ENCODE measurements at places on chromosomes 5 and 9. TPM values are rescaled to one million over a fixed set of nuclear protein-coding genes. Genes with fewer than 3 reads are reported as not detected.

The FCN1 gene
- total RNA-seq, result not detected

The ENHO gene
- total RNA-seq, result not detected

GRCh38 chr5:173547579-173547978, 68.9 kb downstream of the BOD1 start:
- no peak for DNase-seq

GRCh38 chr5:168784454-168784853, 205.3 kb upstream of the PANK3 start:
- no peak for DNase-seq

- DNase-seq, result no peak
These were observed 77.0 kb downstream of the IQGAP2 start for GRCh38 chr5:76479973-76480667.

DNA sequence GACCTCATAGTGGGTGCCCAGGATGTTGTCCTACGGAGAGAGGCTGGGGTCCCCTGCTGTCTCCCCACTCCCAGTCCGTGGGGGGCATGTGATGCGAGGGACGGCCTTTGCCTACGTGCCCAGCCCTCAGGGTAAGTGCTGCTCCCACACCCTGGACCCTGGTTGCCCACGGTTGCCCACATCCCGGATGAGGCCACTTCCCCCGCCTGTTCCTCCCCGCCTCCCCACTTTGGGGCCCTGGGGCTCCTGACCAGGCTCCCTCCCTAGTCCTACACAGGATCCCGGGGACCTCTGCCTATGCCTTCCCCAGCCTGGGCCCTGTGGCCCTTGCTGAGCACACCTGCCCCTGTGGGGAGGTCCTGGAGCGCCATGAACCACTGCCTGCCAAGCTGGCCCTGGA, 1.5 kb downstream of the SLC34A1 start:
- no peak for DNase-seq

DNA sequence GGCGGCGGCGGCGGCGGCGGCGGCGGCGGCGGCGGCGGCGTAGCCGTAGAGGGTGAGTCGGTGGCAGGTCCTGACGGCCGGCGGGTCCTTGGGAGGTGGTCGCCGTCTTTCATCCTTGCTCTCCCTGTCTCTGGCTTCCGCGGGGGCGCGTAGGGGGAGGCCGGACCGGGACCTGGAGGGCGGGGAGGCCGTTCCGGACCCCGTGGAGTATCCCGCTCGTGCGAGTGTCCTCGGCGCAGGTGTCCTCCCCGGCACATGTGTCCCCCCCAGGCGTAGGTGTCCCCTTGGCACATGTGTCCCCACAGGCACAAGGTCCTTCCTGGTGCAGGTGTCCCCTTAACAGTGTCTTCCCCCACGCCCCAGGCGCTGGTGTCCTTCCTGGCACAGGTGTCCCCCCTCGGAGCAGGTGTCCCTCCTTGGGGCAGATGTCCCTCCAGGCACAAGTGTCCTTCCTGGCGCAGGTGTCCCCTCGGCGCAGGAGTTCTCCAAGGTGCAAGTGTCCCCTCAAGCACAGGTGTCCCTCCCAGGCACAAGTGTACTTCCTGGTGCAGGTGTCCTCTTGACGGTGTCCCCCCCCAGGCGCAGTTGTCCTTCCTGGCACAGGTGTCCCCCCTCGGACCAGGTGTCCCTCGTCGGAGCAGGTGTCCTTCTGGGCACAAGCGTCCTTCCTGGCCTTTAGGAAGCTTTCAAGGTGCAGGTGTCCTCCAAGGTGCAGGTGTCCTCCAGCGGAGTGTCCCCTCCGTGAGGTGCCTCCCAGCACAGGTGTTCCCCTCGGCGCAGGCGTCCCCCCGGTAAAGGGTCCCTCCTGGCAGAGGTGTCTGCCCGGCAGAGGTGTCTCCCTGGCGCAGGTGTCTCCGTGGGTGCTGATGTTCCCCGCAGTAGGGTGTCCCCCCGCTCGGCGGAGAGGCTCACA, 519 bp downstream of the EXOC3 start:
- DNase-seq, result peak; percentile 40

DNA sequence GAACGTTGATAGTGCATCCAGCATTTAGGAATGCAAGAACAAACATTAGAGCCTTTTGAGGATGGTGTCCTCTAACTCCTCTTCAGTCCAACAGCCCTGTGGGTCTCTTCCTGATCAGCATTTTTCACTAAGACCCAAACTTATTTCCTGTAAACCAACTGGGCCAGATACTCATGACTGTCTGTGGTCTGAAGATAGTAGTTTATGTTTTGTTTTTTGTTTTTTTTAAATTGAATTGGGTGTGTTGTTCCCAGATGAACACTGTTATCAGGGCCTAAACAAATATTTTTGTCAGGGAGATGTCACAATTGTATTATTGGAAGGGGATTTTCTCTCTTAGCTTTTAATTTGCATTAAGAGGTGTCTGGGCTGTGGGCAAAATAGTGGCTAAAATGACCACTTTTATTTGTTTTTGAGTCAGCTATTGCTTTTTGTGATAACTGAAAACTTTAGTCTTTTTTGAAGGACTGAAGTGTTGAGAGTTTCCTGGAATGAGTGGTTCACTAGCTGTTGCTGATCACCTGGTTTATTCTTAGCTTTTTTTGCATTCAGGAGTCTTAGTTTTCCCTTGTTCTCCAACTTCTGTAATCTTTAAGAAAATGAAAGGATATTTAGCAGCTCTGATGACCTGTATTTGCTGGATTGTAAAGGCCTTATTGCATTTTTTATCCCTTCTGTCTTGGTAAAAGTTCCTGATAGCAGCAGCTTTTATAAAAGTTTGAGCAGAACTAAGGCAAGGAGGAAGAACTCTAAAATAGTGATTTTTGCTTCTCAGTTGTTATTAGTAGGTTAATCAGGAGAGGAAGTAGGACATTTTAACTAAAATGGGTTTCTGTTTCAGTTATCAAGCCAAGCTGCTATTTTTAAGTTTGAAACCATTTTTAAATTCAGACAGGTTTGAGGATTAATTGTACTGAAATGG, 5.5 kb downstream of the MAN2A1 start:
- DNase-seq, result no peak

- peak; percentile 79 for DNase-seq
These were observed 80.9 kb downstream of the GOLPH3 start for GRCh38 chr5:32092938-32093812.

The LECT2 gene
- not detected for total RNA-seq

DNA sequence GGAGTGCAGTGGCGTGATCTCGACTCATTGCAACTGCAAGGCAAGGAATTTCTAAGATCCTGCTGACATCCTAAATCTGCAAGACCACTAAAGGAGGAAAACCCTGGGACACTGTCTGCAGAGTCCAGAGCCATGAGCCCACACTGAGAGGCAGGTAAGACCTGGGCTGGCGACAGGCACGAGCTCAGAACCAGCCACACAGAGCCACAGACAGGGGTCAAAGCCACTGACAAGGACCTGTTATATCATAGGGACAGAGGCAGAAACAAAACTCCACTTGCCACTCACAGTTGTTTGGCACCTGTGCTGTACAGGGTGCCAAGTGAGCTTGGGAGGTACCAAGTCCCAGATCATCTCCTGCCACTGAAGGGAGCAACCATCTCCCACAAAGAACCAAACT, 34.2 kb downstream of the IPPK start:
- DNase-seq, result no peak

The SPATA31C1 gene
- total RNA-seq, result not detected

The DND1 gene
- total RNA-seq, result 2.2 TPM

- no peak for DNase-seq
These were observed 27.0 kb upstream of the AGGF1 start for GRCh38 chr5:77003246-77003645.

The RANBP3L gene
- not detected for total RNA-seq

The OGN gene
- total RNA-seq, result 0.17 TPM

- DNase-seq, result no peak
These were observed 17.3 kb downstream of the VAV2 start for GRCh38 chr9:133974631-133975341.

- no peak for DNase-seq
These were observed 154.2 kb upstream of the TNPO1 start for GRCh38 chr5:72662305-72662704.

GRCh38 chr9:18976221-18976708, 56.7 kb downstream of the SAXO1 start:
- no peak for DNase-seq

- no peak for DNase-seq
These were observed 20.3 kb downstream of the DCP2 start for GRCh38 chr5:112996830-112997374.

DNA sequence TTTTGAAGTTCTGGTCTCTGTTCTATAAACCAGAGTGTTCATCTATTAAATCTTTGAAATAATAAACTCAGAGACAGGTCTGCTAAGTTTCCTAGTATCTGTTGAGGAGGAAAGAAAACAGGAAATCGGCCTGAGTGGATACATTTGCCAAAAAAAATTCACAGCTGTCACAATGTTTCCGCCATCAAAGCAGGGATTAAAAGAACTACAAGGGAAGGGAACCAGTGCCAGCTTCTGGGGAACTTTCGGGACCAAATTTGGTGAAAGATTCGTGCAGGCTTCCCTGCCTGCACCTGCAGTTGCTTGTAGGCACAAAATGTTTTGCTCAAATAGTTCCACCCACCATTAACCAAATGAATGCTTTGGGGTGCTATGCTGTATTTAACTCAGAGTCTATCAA, 267.5 kb downstream of the MSX2 start:
- no peak for DNase-seq

- peak; percentile 28 for DNase-seq
These were observed 1.1 kb downstream of the FKBP15 start for GRCh38 chr9:113219969-113220368.

DNA sequence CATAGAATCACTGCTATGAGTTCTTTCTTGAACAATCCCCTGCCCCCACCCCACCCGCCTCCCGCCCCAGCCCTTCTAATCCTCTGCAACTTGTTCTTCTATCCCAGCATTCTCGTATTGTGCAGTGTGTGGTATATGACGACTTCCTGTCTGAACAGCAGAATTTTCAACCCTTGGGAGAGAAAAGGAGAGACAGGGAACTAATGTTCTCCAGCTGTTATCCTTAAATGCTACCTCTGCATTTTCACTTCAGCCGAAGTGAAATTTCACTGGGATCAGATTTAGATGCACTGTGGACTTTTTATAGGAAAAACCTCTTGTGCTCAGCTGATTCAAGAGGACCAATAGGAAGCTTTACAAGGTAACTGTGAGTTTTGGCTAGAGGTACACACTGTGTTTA, 2.2 kb downstream of the FBXL7 start:
- no peak for DNase-seq

- no peak for DNase-seq
These were observed 11.9 kb downstream of the FAM219A start for GRCh38 chr9:34446468-34446891.

- DNase-seq, result no peak
These were observed 128.6 kb downstream of the PDZD2 start for GRCh38 chr5:31767335-31768031.

The MORN5 gene
- not detected for total RNA-seq

DNA sequence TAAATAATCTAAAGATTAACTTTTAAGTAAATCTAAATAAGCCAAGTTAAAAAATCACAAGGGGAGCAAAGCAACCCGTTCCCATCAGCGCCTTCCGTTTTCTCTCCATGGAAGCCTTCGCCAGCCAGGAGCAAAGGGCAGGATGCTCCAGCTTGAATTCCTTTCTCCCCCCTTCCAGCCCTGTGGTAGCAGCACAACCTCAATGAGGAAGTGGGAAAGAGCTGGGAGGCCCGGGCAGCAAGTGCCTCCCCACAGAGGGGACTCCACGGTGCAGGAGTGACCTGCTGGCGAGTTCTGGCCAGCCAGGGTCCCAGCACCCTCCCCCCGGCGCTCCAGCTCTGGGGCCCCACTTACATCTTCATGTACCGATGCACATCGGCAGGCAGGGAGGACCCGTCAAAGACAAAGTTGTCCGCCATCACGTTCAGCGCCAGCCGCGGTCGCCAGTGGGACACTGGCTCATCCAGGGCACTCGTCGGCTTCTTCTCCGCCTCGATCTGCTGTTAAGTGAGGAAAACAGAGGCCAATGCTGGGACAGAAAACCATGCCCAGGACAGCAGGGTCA, 6.3 kb downstream of the CLPTM1L start:
- no peak for DNase-seq

GRCh38 chr5:89342106-89342876, 459.3 kb upstream of the MEF2C start:
- DNase-seq, result no peak

DNA sequence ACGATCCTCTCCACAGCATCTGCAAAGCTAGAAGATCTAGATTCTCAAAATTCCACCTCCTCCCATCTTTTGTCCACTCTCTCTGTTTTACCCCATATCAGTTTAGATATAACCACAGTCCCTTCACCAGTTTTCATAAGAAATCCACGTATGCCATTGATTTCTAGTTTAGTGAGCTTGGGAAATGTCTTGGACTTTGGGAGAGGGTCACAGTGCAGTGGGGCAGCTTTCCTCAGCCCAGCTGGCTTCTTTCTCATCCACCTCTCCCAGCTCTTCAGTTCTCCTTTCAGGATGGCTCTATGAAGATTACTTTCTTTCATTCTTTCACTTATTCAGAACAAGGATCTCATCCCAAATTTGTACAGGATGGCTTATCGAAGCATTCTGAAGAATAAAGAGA, 203.9 kb upstream of the ADCY2 start:
- no peak for DNase-seq

DNA sequence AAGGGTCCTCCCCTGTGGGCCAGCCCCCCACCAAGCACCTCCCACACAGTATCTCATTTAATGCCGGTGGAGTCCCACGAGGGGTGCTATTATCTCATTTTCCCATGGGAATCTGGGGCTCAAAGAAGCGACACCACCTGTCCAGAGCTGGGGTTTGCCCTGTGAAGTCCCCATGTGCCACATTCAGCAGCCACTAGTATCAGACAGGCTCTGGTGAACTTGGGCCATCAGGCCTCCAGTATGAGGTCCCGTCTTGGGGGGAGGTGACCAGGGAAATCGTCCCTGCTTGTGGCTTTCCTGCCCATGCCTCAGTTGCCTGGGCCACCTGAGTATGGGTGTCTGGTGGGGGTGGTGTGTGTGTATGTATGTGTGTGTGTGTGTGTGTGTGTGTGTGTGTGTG, 222.7 kb downstream of the PBX3 start:
- no peak for DNase-seq

GRCh38 chr9:99103901-99104458, 933 bp upstream of the TGFBR1 start:
- no peak for DNase-seq

The DBH gene
- not detected for total RNA-seq

The DEPDC1B gene
- 51.1 TPM for total RNA-seq

DNA sequence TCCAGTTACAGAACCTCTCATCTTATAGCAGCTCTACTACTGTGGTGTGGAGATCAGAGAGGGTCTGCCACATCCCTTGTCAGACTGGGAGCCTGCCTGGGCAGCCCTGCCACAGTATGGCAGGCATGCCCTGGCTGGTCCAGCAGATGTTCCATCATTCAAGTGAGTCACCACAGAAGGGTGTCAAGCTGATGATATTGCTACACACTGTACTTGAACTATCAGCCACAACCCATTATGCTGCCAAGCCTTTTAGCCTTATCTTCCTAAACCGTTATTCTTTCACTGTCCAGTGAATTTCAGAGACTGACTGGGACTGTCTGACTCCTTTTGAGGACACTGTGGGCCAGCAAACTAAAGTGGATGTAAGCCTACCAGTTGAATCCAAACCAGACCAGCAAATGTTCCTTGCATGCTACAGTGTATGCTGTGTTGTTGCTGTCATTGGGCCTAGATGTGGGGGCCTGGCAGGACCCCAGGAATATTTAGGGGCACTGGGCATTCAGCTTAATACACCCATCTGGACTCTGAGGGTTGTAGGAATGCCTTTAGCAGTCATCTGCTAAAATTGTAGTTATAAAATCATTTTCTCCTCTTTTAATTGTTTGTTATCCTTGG, 202.6 kb downstream of the NR3C1 start:
- no peak for DNase-seq

Data from activated CD4-positive, alpha-beta T cell treated with anti-CD3 and anti-CD28 coated beads, Interleukin-2, amount 10 ng/mL, durations not matched to agents 7 days and 5 days (primary cell).